ENCODE measurements at places on chromosomes 6 and 20.

DNA sequence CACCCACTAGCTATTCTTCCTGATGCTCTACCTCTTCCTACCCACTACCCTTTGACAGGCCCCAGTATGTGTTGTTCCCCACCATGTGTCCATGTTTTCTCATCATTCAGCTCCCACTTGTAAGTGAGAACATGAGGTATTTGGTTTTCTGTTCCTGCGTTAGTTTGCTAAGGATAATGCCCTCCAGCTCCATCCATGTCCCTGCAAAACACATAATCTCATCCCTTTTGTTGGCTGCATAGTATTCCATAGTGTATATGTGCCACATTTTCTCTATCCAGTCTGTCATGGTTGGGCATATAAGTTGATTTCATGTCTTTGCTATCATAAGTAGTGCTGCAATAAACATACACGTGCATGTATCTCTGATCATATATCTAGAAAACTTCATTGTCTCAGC lies 218.3 kb upstream of the STXBP5 start:
- DNase-seq: no peak

DNA sequence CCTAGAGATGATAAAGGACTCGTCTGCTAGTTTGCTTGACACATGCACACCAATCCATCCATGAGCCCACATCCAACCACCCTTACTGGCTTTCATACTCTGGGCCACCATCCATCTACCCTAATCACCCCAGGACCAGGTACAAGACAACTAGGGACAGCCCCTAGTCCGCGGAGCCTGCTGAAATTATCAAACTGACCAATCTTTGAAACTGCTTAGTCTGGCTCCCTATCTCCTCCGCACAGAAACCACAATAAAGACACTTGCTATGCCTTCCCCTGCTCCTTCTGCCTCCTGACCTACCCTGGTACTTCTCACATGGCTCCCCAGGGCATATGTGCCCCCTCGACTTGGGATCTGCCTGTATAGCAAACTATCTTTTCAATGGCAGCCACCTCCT lies 33.1 kb downstream of the PXDC1 start:
- no peak for DNase-seq

DNA sequence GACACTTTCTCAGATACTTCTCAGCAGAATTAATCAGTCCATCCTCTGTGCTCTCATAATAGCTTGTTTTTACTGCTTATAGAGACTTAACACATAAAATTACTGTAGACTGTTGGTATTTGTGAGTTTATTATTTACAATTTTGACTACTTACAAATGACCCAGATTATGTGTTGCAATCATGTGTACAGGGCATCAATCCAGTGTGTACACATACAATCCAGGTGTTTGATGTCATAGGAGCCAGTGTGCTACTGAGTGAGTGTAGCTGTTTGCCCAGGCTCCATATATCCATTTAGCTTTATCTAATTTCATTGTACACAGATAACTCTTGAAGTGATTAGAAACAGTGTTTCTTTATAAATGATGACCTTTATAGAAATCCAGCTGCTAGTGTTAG lies 31.3 kb downstream of the TRMT11 start:
- DNase-seq: no peak

DNA sequence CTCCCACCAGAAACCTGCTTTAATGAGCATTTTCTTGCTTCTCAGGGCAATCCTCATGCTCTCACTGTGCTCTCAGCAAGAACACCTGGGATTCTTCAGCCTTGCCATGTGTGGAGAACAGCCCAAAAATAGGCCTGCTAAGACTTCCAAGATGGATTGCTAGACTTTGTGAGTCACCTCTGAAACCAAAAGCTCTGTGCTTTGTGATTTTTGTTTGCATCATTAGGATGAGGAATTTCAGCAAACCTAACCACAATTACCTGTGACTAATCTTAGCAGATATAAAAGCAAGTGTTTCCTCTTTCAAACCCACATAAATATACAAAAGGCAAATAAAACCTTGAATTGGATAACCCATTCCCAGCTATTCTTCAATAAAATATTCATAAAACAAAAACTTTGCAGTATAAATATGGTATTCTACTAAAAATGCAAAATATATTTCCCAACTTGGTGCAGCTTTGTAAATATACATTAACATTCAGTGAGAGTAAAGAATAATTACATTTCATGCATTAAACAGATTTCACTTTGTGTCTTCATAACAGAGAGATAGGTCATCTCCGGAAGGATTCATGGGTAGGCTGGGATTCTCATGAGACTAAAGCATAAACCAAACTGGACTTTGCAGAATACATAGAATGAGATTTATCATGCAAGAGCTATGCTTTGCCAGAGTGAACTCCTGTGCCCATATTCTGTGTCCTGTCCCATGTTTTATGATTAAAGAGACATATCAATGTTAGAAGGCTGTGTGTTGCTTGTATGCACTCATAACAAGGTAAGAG lies 33.5 kb downstream of the TPBG start:
- no peak for DNase-seq

DNA sequence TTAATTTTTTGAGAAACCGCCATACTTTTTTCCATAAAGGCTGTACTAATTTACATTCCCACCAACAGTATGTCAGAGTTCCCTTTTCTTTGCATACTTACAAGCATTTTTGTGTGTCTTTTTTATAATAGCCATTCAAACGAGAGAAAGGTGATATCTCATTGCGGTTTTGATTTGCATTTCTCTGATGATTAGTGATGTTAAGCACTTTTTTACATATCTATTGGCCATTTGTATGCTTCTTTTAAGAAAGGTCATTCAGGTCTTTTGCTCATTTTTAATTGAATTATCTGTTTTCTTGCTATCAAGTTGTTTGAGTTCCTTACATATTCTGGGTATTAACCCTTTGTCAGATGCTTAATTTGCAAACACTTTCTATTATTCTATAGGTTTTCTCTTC lies 176.1 kb upstream of the UFL1 start:
- DNase-seq: no peak

- DNase-seq: no peak
Observed at GRCh38 chr6:13194852-13195251, 133.5 kb downstream of the TBC1D7 start.

GRCh38 chr6:149060300-149060984 lies 257.1 kb upstream of the TAB2 start:
- DNase-seq: peak; percentile 28

GRCh38 chr20:51631953-51632352 lies 89.4 kb upstream of the NFATC2 start:
- no peak for DNase-seq

GRCh38 chr6:127954082-127954481 lies 53.2 kb upstream of the THEMIS start:
- no peak for DNase-seq

DNA sequence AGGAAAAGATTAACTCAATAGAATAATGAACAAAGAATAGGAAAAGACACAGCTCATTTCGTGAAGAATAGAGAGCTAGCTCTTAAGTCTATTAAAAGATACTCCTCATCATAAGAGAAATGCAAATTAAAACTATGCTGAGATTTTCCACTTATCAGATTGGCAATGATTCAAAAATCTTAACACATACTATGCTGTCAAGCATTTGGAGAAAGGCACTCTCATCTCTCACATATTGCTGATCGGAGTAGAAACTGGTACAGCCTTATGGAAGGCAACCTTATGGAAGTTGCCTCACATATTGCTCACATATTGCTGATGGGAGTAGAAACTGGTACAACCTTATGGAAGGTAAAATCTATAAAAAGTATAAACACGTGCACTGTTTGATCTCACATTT lies 21.4 kb upstream of the PLAGL1 start:
- no peak for DNase-seq

- DNase-seq: peak; percentile 66
Observed at GRCh38 chr6:149484733-149485700, at the start of gene ZC3H12D. Gene ZC3H12D (minus strand): TSS chr6:149485014. CDS start chr6:149474543, 10,471 bp downstream.

- DNase-seq: no peak
Observed at GRCh38 chr20:40160097-40160550, 528.9 kb downstream of the MAFB start.

GRCh38 chr6:11433860-11434259 lies 103.7 kb upstream of the TMEM170B start:
- no peak for DNase-seq

GRCh38 chr20:7180256-7181045 lies 413.0 kb downstream of the BMP2 start:
- no peak for DNase-seq

GRCh38 chr6:129749749-129750120 lies 39.8 kb upstream of the ARHGAP18 start:
- DNase-seq: no peak

DNA sequence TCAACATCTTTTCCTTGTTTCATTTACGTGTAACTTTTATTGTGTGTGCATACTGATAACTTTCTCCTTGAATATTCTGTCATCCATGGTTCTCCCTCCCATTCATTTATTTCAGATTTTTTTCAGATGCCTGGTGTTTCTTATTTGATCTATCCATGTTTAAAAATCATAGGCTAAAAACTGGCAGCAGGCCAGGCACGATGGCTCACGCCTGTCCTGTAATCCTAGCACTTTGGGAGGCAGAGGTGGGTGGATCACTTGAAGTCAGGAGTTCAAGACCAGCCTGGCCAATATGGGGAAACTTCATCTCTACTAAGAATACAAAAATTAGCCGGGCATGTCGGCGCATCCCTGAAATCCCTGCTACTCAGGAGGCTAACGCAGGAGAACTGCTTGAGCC lies 31.1 kb downstream of the ABT1 start:
- no peak for DNase-seq

- no peak for DNase-seq
Observed at GRCh38 chr6:118551063-118552053, 3.3 kb downstream of the PLN start.

- DNase-seq: no peak
Observed at GRCh38 chr6:50589751-50590470, 123.4 kb upstream of the TFAP2D start.

DNA sequence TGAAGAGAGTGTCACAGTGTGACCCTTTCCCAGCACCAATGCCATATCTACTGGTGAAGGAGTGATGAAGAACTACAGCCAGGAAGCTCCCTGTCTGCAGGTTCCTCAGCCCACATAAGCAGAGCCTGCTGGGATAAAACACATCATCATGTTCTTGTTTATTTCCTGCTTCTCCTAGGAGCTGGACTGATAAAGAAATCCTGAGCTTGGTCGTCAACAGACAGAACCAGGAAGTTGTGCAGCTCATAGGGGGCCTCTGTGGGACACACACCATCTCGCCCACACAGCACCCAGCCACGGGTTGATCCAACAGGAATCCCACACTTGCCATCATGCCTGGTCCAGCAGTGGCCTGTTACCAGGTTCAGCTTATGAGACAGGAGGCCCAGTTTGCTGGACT lies 2.8 kb upstream of the CSTL1 start:
- DNase-seq: no peak

DNA sequence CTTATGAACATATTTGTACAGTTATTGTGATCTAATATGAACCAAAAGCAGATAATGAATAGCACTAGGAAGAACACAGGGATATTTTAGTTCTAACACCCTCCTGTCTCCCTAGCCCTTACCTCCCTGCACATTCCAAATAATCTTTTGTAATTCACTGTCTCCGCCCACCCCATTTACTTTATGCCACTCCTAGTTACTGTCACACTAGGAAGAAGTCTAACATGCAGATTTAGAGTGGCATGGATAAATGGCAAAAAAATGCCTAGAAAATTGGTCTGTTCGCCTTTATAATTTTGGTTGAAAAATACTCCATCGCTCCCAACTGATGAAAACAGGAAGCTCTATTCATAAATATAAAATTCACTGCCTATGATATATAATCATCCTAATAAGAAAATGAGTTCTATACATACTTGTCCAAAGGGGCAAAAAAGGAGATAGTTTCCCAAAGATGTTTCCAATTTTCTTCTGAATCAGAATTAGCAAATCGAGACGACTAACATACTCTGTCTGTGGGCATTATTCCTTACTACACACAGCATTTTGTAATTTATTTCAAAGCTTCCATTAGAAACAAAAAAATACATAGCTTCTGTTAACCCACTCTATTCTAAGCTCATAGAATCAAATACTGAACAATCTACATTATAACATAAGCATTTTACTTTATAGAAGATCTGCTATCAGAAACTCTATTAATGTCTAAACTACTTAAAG lies 1.3 kb upstream of the RUNX2 start:
- no peak for DNase-seq

Measured in stimulated activated CD4-positive, alpha-beta T cell treated with anti-CD3 and anti-CD28 coated beads, Interleukin-2, amount 100 ng/mL, for 4 hours (primary cell).